D341Med (cell line): ENCODE measurements at places on chromosomes 13 and 19.

DNA sequence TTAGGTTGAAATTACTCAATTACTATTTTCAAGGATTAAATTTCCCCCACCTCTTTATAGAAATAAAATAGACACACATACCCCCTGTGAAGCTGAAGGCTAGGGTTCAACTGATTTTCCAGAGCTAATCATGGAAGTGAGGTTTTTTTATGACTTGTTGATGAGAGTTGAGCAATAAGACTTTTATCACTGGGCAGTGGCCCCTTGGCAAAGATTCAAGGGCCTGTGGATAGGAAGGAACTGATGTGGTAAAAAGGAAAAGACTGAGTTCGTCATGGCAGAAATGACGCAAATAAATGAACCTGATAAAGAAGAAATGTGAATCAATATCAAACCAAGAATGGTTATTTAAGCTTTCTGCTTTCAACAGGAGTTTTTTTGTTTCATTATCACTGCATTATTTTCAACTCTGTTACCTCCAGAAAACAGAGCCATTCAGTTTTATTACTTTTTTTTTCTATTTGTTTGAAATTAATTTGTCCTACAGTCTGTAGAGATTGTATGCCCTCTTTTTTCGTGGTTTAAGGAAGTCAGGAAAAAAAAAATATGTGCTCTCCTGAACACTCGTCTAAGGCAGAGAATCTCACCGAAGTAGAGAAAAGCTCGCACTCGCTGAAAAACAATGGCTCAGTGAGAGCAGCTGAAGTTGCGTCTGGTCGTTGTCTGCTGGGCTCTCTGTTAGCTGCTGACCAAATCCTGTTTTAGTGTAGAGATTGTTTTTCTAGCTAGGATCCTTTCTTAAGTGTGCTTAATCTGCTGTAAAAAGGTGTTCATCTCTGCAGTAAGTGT is 38.9 kb downstream of the STOML3 start:
- no peak for DNase-seq

- peak; percentile 66 for DNase-seq
Observed at GRCh38 chr19:7869910-7870511, 4.2 kb downstream of the PRR36 start.

DNA sequence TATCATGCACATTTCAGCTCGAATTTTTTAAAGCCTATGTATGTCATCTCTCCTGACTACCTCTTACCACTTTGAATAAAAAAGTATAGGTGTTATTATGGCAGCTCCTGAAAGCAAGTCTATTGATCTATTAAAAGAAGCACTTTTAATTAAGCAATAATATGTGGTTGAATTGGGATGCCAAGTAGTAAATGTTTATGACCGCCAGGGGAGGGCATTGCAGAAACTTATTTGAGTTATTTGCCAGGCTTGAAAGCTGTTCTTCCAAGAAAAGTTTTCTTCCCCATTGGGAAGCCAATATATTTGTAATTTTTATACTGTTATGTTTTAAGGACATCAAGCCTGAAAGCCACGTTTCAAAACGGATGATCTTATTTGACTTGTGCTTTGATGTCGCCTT is 88.1 kb upstream of the SOX21 start:
- no peak for DNase-seq

- DNase-seq = no peak
Observed at GRCh38 chr13:98065468-98065867, 77.4 kb upstream of the FARP1 start.

- peak; percentile 54 for DNase-seq
Observed at GRCh38 chr19:45276284-45276687, 25.2 kb downstream of the MARK4 start.

DNA sequence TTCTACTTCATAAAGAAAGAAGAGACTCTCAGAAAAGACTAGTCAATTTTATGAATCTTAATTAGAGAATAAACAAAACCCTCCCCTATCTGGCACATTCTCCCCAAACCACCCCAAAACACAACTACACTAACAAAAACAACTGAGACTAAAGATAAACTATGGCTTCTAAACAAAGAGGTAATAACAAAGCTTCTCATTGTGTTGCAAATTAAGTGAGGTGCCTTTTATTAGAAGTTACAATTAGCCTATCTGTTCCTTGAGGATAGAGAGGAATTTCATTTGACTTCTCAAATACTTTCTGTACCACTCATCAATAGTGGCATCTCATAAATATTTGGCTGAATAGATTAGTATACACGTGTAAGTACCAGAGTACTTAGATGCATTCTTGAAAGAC is 1196.2 kb downstream of the PCDH9 start:
- DNase-seq = no peak

GRCh38 chr13:44136696-44137268 is 236.8 kb upstream of the SERP2 start:
- no peak for DNase-seq

DNA sequence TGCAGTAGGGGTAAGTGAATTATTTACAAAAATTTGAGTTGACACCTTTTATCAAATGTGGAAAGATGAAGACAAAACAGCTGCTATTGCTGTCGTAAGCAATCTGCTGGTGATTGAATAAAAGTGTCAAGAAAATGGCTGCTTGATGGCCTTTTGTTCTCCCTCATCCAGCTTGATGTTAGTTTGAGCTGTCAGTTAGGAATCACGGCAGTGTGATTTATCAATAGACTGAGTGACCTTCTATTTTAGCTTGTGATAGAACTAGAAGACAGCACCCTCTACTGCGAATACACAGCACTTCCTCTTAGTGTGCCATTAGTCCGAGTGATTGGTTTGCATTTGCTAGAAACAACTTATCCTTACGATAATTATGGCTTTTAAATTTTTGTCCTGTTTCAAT is 76.3 kb downstream of the MZT1 start:
- DNase-seq = no peak

DNA sequence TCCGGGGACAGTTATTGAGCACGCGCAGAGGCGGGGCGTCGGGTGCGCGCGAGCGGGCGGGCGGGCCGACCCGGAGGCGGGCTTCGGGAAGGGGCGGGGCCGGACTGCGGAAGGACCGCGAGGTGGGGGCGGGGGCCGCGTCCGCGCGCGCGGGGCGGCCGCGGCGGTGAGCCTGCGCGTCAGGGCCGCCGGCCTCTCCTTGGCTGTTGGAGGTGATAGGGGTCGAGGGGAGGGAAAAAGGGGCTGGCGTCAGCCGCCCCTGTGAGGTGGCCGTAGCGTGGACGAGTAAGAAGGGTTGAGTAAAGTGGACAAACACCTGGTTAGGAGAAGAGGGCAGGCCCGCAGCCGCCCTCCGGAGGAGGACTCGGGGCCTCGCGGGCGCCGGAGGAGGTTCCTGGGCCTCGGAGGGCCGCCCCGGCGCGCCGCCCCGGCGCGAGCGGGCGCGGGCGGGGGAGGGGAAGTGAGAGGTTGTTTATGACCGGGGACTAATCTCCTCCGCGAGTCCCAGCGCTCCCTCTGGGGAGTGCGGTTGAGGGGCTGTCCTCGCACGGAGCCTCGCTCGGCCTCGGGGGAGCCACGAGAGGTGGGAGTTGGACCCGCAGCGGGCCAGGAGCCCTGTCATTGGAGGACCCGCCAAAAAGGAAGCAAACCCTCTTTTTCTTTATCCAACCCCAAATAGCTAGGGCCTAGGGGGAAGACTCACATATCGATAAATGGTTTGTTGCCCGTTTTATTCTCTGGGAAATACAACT is 547 bp upstream of the INTS6 start:
- DNase-seq = peak; percentile 96

GRCh38 chr19:46731584-46731983 is 14.3 kb upstream of the FKRP start:
- DNase-seq = no peak

GRCh38 chr19:49877879-49878743 is 609 bp downstream of the TBC1D17 start:
- DNase-seq = peak; percentile 97

DNA sequence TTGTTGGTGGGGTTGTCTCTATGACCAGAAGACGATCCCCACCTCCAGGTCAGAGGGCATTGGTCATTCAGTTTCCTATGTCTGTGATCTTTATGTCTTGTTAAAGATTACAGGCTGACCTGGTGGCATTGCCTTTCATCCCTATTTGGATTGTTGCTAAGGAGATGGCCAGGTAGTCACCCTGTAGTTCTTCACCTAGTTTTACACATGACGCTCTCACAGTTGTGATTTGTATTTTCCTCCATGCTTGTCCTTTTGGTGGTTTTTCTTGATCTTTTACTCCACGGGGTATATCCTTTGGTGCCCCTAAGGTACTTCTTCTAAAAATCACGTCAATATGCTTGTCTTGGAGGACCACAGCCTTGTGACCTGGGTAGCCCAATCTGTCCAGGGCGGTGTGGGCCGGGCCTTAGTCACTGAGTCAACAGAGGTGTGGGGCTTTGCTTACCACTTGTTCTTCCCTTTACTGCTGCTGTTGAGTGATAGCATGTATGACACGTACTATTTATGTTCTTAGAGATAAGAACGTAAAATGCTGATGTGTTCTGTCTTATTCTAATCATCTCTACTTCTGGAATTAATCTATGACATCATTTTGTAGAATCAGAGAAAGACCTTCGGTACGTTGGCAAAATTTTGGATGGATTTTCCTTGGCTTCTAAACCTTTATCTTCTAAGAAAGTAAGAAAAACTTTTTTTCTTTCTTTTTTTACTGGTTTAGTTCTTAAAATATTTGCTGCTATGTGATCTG is 20.1 kb downstream of the GPATCH1 start:
- no peak for DNase-seq

DNA sequence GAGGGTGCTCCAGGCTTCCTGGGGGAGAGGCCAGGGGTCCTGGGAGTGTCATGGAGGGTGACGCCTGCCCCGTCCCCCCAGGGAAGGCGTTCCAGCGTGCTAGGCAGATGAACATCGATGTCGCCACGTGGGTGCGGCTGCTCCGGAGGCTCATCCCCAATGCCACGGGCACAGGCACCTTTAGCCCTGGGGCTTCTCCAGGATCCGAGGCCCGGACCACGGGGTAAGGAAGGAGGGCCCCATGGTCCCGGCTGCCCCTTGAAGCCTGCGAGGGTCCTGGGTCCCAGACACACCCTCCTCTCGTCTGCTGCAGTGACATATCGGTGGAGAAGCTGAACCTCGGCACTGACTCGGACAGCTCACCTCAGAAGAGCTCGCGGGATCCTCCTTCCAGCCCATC is 11.4 kb downstream of the PTGER1 start:
- DNase-seq = no peak

DNA sequence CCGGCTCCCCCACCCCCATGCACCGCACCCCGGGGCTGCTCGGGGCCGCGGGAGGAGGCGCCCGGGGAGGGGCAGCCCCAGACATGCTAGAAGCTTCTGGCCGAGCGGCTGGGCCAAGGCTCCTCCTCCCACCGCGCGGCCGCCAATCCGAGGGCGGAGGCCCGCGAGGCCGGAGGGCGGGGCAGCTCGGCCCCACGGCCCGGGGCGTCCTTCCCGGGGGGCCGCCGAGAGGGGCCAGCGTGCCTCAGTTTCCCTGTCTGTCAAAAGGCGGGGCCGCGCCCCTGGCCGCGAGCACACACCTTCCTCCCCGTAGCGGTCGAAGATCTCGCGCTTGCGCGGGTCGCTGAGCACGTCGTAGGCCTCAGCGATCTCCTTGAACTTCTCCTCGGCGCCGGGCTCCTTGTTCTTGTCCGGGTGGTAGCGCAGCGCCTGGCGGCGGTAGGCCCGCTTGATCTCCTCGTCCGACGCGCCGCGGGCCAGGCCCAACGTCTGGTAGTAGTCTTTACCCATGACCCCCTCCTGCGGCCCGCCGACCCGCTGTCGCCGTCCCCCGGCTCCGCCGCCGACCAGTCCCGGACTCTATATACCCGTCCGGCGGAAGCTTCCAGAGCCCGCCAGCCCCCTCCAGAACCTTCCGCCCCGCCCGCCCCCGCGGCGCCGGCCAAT is at the start of gene DNAJB1:
TSS of gene DNAJB1 (minus strand) at position 558 of the 666 bp plus-strand sequence. CDS start at position 510, 48 bp downstream.
- DNase-seq = peak; percentile 86

- no peak for DNase-seq
Observed at GRCh38 chr13:49185264-49185663, 34.9 kb upstream of the MLNR start.

GRCh38 chr13:29472332-29472961 is 123.0 kb downstream of the SLC7A1 start:
- DNase-seq = peak; percentile 71

DNA sequence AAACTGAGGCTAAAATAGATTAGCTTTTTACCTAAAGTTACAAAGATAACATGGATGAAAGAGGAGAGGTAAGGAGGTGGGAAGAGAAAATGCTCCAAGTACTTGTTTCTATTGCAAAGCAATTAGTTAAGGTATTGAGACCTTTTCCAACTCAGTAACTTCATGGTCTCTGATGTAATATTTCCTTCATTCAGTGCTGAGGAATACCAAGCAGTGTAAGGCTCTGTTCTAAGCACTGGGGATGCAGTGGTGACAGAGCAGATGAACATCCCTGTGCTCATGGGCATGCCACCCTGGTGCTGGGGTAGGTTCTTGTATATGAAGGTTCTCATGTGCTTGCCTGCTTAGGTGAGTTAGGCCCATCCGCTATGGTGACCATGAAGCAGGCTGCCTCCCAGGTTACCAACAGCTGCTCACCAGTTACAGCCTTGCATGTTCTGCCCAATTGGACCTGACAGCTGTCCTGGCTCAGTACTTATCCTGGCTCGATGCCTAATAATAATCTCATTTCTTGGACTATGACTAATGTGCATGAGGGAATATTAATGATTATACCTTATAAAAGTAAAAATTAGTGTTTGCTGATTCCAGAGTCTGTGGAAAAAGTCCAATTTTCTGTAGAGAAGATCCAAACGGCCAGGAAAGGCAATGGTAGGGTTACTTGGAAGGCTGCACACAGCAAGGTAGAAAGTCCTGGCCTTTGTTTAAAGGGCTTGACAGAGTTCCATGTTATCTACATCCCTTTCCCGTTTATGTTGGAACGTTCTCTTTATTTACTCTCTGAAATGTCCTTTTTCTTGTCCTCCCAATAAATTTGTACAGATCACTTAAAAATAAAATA is 48.3 kb downstream of the LATS2 start:
- DNase-seq = no peak

- peak; percentile 52 for DNase-seq
Observed at GRCh38 chr19:18304458-18305310, 18.2 kb downstream of the LSM4 start.
